ENCODE measurements at places on chromosomes 1 and 21. TPM values are rescaled to one million over a fixed set of nuclear protein-coding genes. Genes with fewer than 3 reads are reported as not detected.
A peak's percentile ranks its signal among the peaks of the same experiment; 100 is the strongest.

Gene NCMAP
- 0.14 TPM for total RNA-seq

DNA sequence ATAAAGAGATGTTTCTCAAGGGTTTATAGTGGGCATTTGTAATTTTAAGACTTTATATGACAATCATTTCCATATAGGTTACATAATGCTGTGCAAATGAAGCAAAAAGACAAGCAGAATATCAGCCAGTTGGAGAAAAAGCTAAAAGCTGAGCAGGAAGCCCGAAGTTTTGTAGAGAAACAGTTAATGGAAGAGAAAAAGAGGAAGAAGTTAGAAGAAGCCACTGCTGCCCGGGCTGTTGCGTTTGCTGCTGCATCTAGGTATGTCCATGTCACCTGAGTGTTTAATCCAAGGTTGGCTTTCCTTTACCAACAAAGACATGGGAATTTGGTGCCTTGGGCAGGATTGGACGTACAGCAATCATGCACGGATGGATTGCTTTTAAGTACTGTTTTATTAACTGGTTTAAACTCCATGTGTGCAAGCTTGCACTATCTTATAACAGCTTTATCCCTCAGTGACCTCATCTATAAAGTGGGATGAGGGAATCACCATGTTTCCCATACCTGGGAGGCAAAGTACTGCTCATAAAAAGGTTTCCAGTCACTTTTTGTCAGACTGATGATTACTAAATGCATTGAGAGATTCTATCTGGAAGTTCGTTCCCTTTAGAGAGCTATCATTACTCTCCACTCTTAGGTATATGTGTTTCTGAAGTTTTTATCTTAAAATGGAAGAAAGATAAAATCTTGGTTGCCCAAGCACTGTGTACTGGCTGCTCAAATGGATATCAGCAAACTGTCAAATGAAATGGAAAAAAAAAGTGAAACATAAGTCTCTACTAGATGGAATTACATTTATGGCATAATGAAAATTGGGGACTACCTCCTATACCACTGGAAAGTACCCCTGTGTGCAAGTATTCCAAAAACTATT lies 55.1 kb downstream of the MACO1 start:
- H3K27ac ChIP-seq, result no peak overlapping the region
- H3K36me3 ChIP-seq, result peaks cover 17% of the 10 kb centered on the region
- H3K4me3 ChIP-seq, result no peak overlapping the region
- no peaks in the 10 kb centered on the region for H3K27me3 ChIP-seq
- H3K4me1 ChIP-seq, result peaks cover 18% of the 10 kb centered on the region
- DNase-seq, result no peak

DNA sequence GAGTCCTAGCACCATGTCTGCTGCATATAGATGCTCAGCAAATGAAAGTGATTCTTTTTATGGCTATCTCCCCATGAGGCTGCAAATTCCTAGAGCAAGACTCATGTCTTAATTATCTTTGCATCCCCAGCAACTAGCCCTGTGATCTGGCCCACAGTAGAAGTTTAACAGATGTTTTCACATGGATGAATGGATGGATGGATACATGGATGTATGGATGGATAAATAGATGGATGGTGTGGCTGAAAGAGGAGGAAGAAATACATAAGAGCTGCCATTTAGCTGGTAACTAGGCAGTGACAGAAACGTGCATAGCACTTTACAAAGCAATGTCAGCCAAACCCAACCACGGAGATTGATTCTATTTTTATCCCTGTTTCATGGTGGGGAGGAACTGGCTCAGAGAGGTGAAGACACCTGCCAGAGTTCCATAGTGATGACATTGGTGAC lies 32.7 kb upstream of the ZBTB40 start:
- no peaks in the 10 kb centered on the region for H3K36me3 ChIP-seq
- no peak overlapping the region for H3K4me3 ChIP-seq
- H3K27me3 ChIP-seq, result no peaks in the 10 kb centered on the region
- H3K27ac ChIP-seq, result no peak overlapping the region
- H3K4me1 ChIP-seq, result no peaks in the 10 kb centered on the region
- no peak for DNase-seq

GRCh38 chr1:240309769-240310168 lies 218.1 kb downstream of the FMN2 start:
- H3K36me3 ChIP-seq, result no peaks in the 10 kb centered on the region
- no peaks in the 10 kb centered on the region for H3K27me3 ChIP-seq
- no peak overlapping the region for H3K4me3 ChIP-seq
- DNase-seq, result no peak
- H3K4me1 ChIP-seq, result no peaks in the 10 kb centered on the region
- no peak overlapping the region for H3K27ac ChIP-seq

- peak overlapping the region; percentile 87 for H3K27ac ChIP-seq
- peak overlapping the region; percentile 89 for H3K4me3 ChIP-seq
- H3K36me3 ChIP-seq, result peaks cover 24% of the 10 kb centered on the region
- H3K4me1 ChIP-seq, result peaks cover 4% of the 10 kb centered on the region
- no peaks in the 10 kb centered on the region for H3K27me3 ChIP-seq
Measured at GRCh38 chr1:42923367-42924081, 35.1 kb downstream of the SLC2A1 start.

DNA sequence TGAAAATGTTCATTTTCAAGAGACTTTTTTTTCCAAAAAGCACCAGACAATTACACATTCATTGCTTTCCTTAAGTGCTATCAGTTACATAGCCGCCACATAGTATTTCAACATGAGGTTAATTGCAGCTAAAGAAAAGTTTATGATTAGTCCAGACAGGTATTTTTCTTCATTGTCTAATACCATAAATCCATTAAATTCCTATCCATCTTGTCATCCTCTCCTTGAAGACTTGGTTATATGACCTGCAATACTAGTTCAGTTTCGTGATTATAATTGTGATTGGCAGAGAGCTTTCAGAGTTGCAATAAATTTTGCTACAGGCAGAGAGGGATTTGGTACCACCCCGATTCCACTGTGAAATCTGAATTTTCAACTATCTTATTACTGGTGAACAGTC lies 437.7 kb downstream of the GPATCH2 start:
- H3K4me3 ChIP-seq, result no peak overlapping the region
- no peaks in the 10 kb centered on the region for H3K36me3 ChIP-seq
- DNase-seq, result no peak
- H3K4me1 ChIP-seq, result no peaks in the 10 kb centered on the region
- no peaks in the 10 kb centered on the region for H3K27me3 ChIP-seq
- no peak overlapping the region for H3K27ac ChIP-seq

- H3K4me1 ChIP-seq, result peaks cover 11% of the 10 kb centered on the region
- H3K36me3 ChIP-seq, result peaks cover 17% of the 10 kb centered on the region
- H3K27me3 ChIP-seq, result no peaks in the 10 kb centered on the region
- peak overlapping the region; percentile 96 for H3K4me3 ChIP-seq
- no peak for DNase-seq
- H3K27ac ChIP-seq, result peak overlapping the region; percentile 70
Measured at GRCh38 chr1:42847111-42847595, 740 bp downstream of the ZNF691 start.

Gene AUNIP
- total RNA-seq, result not detected

- no peaks in the 10 kb centered on the region for H3K36me3 ChIP-seq
- no peaks in the 10 kb centered on the region for H3K27me3 ChIP-seq
- H3K4me3 ChIP-seq, result no peak overlapping the region
- no peak overlapping the region for H3K27ac ChIP-seq
Measured at GRCh38 chr1:188427642-188428041, 1598.9 kb downstream of the PLA2G4A start.

- peaks cover 21% of the 10 kb centered on the region for H3K4me1 ChIP-seq
- no peak for DNase-seq
- no peaks in the 10 kb centered on the region for H3K27me3 ChIP-seq
- no peak overlapping the region for H3K4me3 ChIP-seq
- peaks cover 36% of the 10 kb centered on the region for H3K36me3 ChIP-seq
- H3K27ac ChIP-seq, result no peak overlapping the region
Measured at GRCh38 chr1:157136133-157136532, 2.1 kb downstream of the ETV3 start.

Gene CFAP126
- not detected for total RNA-seq

DNA sequence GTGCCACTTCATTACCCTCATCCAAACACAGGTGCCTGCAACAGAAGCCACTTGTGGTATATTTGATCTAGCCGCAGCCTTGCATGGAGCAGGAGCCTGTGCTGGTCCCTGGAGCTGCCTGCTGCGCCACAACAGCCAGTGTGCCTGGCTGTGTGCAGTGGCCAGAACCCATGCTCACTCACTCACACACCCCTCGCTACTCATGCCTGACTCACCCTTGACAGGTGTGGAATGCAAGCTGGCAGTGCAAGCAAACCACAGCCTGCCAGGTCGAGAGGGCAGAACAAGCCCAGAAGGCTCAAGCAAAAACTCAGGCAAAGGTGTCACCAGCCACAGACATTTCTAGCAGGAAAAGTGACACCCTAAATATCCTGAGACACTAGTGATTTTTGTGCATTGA lies 1510.9 kb downstream of the KCNT2 start:
- DNase-seq, result no peak
- H3K4me1 ChIP-seq, result no peaks in the 10 kb centered on the region
- H3K4me3 ChIP-seq, result no peak overlapping the region
- no peak overlapping the region for H3K27ac ChIP-seq
- no peaks in the 10 kb centered on the region for H3K27me3 ChIP-seq
- no peaks in the 10 kb centered on the region for H3K36me3 ChIP-seq

GRCh38 chr1:89125913-89126580 lies at the start of gene GBP2:
Gene GBP2, minus strand, starts transcription at chr1:89126114. Its CDS starts 4,148 bp downstream, at chr1:89121966.
- no peak for DNase-seq
- H3K36me3 ChIP-seq, result no peaks in the 10 kb centered on the region
- no peaks in the 10 kb centered on the region for H3K27me3 ChIP-seq
- H3K27ac ChIP-seq, result peak within 1 kb of the TSS; percentile 57
- H3K4me3 ChIP-seq, result peak within 1 kb of the TSS; percentile 71

GRCh38 chr1:23369335-23370013 lies at the start of gene ZNF436:
Gene ZNF436, minus strand, starts transcription at chr1:23369836. Its CDS starts 1,831 bp downstream, at chr1:23368005.
- DNase-seq, result peak; percentile 70
- H3K4me1 ChIP-seq, result peaks cover 39% of the 10 kb centered on the region
- H3K4me3 ChIP-seq, result peak within 1 kb of the TSS; percentile 91
- no peaks in the 10 kb centered on the region for H3K36me3 ChIP-seq

GRCh38 chr21:42970946-42971653 lies 3.3 kb upstream of the PKNOX1 start:
- H3K4me1 ChIP-seq, result peaks cover 11% of the 10 kb centered on the region
- H3K27me3 ChIP-seq, result no peaks in the 10 kb centered on the region
- no peak overlapping the region for H3K4me3 ChIP-seq

Gene PSMA5
- 17.3 TPM for total RNA-seq

- no peak for DNase-seq
- no peaks in the 10 kb centered on the region for H3K4me1 ChIP-seq
- no peak overlapping the region for H3K4me3 ChIP-seq
Measured at GRCh38 chr1:77048615-77049005, 170.6 kb downstream of the PIGK start.

Gene DAB1
- not detected for total RNA-seq

DNA sequence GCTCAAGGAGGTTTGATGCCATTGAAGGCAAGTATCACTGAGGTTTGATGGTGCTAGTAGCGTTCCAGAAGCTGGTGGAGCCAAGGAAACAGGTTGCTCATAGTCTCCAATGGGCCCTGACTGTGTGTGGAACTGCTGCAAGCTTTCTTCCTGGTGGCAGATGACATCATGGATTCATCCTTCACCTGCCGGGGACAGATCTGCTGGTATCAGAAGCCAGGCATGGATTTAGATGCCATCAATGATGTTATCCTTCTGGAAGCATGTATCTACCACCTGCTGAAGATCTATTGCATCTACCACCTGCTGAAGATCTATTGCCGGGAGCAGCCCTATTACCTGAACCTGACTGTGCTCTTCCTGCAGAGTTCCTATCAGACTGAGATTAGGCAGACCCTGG lies 734.4 kb downstream of the PLA2G4A start:
- H3K4me1 ChIP-seq, result no peaks in the 10 kb centered on the region
- no peaks in the 10 kb centered on the region for H3K36me3 ChIP-seq
- no peak overlapping the region for H3K4me3 ChIP-seq
- no peaks in the 10 kb centered on the region for H3K27me3 ChIP-seq
- no peak overlapping the region for H3K27ac ChIP-seq
- no peak for DNase-seq

DNA sequence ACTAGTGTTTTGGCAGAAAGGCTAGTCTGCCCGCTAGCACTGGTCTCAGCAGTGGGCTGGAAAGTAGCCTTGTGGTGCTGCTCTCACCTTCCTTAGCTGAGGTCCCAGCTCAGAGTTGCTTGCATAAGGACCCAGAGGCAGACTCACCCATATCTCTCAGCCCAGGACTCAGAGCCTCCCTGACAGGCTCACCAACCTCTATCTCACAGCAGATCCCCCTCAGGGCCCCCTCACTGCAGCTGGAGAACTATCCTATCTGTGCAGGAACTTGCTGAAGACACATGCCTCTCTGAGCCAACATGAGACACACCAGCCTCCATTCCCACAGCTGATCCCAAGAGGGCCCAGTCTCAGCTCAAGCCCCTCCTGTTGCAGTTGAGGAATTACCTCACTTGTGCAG lies 82.6 kb downstream of the IARS2 start:
- H3K27me3 ChIP-seq, result no peaks in the 10 kb centered on the region
- DNase-seq, result no peak
- peaks cover 15% of the 10 kb centered on the region for H3K36me3 ChIP-seq
- no peak overlapping the region for H3K27ac ChIP-seq
- H3K4me3 ChIP-seq, result no peak overlapping the region
- H3K4me1 ChIP-seq, result no peaks in the 10 kb centered on the region

DNA sequence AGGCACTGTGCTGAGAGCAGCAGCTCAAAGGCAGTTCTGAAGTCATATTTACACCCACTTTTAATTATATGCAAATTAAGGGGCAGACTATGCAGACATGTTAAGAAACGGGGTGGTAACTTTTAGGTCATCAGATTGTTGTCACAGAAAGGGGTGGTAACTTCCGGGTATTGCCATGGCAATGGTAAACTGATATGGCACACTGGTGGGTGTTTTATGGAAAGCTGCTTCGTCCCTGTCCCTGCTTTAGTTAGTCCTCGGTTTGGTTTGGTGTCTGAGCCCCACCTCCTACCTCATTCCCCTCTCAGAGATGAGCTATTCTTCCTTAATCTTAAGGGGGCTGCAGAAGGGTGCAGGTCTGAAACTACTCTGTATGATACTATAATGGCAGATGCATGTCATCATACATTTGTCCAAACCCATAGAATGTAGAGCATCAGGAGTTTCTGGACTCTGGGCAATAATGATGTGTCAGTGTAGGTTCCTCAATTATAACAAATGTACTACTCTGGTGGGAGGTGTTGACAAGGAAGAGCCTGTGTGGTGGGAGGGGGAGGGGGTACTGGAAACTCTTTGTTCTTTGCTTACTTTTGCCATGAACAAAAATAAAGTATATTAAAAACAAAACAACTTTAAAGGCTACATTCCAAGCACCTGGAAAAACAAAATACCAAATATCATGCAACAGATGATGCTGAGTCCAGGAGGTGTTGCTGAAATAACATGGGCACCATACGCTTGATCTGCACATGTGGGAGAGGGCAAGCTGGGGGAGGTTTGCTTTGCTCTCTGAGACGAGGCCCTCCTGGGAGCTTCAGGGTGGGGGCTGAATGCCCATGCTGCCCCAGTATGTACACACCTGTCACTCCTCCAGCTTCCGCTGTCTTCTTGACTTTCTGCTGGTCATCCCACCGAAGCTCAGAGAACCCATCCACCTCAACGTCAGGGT lies 6.3 kb downstream of the PARP1 start:
- no peak overlapping the region for H3K27ac ChIP-seq
- no peaks in the 10 kb centered on the region for H3K27me3 ChIP-seq
- DNase-seq, result no peak
- H3K4me3 ChIP-seq, result no peak overlapping the region
- H3K36me3 ChIP-seq, result peaks cover 18% of the 10 kb centered on the region
- H3K4me1 ChIP-seq, result peaks cover 35% of the 10 kb centered on the region
